Left lung (tissue), 14 donors: ENCODE measurements at places on chromosomes 1 and 21. TPM values are rescaled to one million over a fixed set of nuclear protein-coding genes. Genes with fewer than 3 reads are reported as not detected.

GRCh38 chr1:234972411-234973191 is 156.0 kb downstream of the TOMM20 start:
- DNase-seq, result no peak

DNA sequence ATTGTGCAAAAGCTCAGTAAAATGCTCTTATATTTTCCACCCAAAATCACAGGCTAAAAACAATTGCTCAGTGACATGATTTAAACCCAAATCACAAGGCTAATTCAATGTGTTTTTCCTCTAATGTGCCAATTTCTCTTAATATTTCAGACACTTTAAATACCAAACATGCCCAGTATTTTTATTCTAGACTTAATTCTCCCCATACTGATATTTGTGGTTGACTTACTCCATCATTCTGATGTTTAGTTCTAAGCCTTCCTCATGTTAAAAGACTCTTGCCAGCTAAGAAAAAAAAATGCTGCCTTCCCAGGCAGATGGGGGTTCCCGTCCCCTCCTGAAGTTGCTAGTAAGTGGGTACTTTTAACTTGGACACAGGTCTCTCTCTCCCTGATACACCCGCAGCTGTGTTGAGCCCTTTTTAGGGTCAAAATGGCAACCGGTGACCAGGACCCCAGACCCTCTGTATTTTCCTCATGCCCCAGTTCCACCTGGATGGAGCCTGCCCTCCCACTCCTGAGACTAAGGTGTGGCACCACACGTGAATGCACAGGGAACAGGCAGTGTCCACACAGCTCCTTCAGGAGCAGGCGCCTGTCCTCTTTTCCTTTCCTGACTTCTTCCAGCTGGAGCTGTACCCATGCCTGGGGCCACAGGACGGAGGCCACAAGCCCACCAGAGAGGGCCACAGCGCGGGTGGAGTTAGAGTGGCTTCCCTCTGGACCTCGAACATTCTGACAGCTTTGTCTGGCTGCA is 118.9 kb downstream of the RIPK4 start:
- no peak for DNase-seq

DNA sequence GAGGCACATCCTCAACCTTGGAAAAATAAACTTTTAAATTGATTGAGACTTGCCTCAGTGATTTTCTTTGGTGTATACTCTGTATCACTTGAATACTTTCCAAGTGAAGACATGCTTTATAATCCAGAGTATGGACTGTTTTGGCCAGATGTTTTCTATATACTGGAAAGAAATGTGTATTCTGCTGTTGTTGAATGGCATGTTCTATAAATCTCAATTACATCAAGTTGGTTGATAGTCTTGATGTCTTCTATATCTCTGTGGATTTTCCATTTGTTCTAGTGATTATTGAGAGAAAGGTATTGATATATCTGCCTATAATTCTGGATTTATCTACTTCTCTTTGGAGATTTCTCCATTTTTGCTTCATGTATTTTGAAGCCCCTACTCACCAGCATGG is 37.5 kb downstream of the EBNA1BP2 start:
- DNase-seq, result no peak

- DNase-seq, result no peak
These were observed 36.4 kb downstream of the LYPLAL1 start for GRCh38 chr1:219210067-219210466.

GRCh38 chr1:54400329-54400728 is 5.9 kb downstream of the SSBP3 start:
- DNase-seq, result no peak

- no peak for DNase-seq
These were observed 35.3 kb downstream of the CHD5 start for GRCh38 chr1:6144647-6145395.

- peak; percentile 45 for DNase-seq
These were observed 92.1 kb downstream of the LRRC8C start for GRCh38 chr1:89725011-89725370.

DNA sequence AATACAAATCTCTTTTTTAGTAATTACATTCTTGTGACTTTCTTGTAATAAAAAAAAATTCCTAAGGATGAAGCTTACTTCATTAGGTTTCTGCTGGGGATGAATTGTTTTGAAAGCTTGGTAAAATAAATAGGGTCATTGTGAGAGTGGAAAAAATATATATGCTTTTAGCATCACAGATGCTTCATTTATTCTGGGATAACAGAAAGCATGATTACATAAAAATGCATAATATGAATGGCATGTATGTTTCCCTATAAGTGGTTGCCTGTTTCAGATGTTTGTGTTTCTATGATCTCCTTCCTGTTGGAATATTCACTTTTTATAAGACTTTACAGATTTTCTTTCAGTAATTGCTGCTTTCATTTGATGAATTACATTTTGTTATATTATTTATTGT is 42.3 kb downstream of the HMCN1 start:
- DNase-seq, result no peak

GRCh38 chr1:26278724-26279455 is 996 bp upstream of the SH3BGRL3 start:
- DNase-seq, result no peak

GRCh38 chr1:93669369-93669768 is 12.3 kb downstream of the BCAR3 start:
- no peak for DNase-seq

DNA sequence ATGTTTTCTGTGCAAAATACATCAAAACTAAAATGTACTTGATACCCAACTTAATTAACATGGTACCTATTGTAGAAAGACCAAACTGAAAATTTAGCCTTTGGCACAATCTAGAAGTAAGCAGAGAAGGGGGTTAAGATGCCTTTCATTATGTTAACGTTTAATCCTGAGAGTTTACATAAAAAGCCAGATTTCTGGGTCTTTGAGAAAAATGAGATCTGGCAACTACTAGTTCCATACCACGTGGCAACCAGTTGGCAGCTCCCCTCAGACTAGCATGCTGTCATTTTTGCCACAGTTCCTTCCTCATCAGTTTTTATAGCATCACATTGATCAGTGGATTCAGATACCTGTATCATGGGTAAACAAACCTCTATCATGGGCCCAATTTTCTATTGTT is 1.5 kb downstream of the RO60 start:
- peak; percentile 15 for DNase-seq

DNA sequence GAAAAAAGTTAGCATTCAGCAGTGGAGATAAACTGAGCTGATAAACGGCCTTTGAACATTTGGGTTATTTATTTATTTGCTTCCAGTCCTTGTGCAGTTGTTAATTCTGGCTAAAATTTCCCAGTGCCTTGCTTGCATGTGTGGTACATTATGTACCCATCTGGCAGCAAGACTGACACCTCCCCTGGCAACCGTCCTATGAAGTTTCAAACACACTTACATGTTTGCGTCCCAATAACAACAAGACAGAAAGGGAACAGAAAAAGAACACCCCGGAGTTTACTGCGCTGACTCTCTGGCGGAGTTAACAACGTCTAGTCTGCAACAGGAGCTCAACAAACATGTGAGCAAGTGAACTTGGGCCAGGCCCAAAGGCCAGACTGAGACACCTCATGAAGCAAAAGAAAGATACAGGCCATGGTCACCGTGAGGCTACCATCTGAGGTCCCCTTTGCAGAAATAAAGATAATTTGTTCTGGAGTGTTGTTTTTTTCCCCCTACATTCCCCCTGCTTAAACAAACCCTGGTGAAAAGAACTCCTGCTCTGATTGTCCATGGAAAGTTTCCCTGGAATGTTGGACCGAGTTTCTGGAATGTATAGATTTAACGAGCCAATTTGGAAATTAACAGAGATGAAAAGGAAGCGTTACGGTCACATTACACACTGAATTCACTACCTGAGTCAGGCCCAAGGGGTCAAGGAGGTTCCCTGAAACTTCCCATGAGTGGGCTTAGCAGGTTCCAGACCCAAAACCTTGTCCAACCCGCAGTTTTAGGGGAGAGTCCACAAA is 33.4 kb downstream of the TRABD2B start:
- DNase-seq, result no peak

DNA sequence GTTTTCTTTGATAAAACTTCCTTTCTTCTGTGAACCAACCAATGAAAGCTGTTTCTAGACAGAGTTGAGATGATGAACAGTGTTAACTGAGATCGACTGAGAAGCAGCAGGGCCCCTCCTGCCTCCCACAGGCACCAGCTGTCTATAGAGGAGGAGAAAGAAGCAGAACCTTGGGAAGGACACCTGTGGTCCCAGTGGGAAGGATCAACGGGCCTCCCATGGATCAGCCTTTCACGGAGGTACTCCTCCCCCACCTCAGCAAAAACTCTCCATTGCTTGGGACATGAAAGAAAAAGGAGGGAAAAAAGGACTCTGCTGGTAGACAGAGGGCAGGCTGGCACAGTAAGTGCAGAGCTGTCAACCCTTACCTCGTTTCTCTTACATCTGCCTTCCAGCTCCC is 40.5 kb downstream of the PLPPR5 start:
- no peak for DNase-seq

DNA sequence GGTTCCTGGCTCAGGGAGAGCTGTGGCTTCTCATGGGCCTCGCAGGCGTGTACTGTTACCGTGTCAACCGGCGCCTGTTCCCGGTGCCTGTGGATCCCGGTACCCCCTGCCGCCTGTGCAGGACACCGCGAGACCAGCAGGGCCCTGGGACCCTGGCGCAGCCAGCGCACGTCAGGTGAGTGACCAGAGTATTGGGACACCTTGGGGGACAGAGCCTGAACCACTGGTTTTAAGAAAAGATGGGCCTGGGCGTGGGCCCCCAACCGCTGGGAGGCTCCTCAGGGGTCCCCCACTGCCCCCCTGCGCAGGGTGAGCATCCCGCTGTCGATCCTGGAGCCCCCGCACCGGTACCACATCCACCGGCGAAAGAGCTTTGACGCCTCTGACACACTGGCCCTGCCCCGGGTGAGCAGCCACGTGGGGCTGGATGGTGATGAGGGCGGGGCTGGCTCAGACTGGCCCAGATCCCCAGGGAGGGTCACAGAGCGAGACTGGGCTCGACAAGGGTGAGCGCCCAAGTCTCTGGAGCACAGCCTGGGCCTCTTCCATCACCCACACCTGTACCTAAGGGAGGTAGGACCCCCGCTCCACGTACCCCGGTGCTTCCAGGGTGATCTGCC is 10.5 kb downstream of the MIIP start:
- no peak for DNase-seq

GRCh38 chr1:229970714-229971113 is 96.3 kb upstream of the GALNT2 start:
- no peak for DNase-seq

DNA sequence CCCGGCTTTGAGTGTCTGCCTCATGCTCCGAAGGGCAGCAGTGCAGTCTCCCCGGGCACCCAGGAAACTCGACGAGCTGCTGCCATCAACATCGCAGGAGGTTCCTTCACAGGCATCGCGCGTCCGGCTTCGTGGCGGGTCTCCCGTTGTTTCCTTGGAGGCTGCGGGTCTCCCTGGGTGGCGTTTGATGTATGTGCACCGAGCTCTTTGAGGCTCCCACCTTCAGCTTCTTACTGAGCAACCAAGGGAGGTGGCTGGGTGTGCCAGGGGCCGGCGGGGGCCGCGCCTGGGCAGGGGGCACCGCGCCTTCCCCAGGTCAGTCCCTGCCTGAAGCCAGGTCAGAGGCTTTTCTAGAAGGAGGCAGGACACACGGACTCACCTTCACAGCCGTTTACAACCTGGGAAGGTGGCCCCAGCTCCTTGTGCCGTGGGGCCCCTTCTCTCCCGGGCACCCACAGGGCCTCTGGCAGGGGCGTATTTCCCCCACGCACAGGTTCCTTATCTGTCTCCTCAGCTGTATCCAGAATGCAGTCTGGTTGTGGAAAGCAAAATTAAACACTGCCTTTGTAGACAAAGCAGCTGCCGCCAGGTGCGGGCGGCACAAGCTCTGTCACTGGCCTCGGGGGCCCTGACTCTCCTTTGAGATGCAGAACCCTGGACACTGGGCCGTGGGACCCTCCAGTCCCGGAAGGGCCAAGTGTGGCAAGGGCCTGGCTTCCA is 21.7 kb upstream of the PEX10 start:
- DNase-seq, result no peak

- DNase-seq, result peak; percentile 43
These were observed 71.1 kb upstream of the ERRFI1 start for GRCh38 chr1:8097077-8097799.

- no peak for DNase-seq
These were observed 290.2 kb downstream of the HLX start for GRCh38 chr1:221169447-221169889.

DNA sequence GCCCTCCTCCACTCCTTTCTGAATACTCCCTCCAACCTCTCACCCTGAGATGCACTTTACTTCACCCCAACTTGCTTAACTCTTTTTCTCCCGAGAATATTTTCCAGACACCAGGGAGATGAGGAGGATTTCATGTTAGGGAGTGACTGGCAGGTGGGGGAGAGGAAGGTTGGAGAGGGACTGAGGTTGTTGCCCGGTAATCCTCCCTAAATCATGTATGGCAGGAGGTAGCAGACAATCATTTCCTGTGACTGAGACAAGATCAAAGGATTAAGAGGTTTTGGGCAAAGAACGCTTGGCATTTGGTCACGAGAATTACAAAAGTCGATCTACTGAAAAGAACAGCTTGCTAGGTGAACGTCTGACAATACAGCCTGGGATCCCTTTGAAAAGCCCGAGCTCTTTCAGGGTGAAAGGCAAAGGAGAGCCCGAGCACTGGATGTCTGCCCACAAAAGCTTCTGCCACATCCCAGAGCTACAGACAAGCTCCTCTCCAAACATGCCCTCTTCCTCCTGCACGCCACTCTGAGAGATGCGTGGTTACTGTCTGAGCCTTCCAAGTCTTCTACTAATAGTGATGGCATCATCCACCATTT is 154.1 kb downstream of the DAB1 start:
- DNase-seq, result no peak

- no peak for DNase-seq
These were observed 78.5 kb upstream of the GALNT2 start for GRCh38 chr1:229988534-229988933.

DNA sequence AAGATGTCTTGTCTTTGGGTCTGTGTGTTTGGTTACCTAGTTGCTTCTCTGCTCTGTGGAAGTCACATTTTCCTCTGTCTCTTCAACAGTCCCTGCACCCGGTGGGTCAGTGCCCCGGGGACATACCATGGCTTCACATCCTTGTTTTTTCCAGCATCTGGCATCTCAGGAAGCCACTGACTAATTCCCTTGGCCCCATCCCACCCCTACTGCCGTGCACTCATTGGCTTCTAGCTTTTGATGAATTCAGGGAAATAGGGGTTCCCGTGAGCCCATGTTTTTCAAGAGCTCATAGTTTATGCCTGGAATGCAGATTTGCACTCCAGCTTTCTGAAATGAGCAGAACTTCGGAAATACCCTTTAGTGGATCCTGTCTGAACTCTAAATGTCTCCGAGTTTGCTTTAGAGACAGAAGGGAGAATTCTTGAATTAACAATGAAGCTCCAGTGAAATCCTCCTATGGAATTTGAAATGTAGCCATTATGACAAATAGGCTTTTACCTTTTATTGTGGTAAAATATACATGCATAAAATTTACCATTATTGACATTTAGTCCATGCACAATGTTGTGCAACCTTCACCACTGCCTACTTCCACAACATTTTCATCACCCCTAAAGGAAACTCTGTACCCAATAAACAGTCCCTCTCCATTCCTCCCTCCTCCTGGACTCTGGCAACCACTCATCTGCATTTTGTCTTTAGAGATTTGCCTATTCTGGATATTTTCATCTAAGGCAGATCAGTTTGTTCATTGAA is 67.5 kb downstream of the CLIC6 start:
- DNase-seq, result no peak

NEGR1 gene
- total RNA-seq, result 5.7 TPM

DCDC2B gene
- total RNA-seq, result 2.3 TPM

TMEM82 gene
- not detected for total RNA-seq

TMPRSS3 gene
- total RNA-seq, result 2.9 TPM

TSPEAR gene
- total RNA-seq, result 0.10 TPM

CYP4A11 gene
- total RNA-seq, result not detected

TRPM2 gene
- total RNA-seq, result 25.6 TPM

XCL2 gene
- total RNA-seq, result 0.89 TPM
